ENCODE measurements at places on chromosomes 13 and 19.

- DNase-seq: no peak
These were observed 16.2 kb downstream of the LAIR2 start for GRCh38 chr19:54518844-54519243.

DNA sequence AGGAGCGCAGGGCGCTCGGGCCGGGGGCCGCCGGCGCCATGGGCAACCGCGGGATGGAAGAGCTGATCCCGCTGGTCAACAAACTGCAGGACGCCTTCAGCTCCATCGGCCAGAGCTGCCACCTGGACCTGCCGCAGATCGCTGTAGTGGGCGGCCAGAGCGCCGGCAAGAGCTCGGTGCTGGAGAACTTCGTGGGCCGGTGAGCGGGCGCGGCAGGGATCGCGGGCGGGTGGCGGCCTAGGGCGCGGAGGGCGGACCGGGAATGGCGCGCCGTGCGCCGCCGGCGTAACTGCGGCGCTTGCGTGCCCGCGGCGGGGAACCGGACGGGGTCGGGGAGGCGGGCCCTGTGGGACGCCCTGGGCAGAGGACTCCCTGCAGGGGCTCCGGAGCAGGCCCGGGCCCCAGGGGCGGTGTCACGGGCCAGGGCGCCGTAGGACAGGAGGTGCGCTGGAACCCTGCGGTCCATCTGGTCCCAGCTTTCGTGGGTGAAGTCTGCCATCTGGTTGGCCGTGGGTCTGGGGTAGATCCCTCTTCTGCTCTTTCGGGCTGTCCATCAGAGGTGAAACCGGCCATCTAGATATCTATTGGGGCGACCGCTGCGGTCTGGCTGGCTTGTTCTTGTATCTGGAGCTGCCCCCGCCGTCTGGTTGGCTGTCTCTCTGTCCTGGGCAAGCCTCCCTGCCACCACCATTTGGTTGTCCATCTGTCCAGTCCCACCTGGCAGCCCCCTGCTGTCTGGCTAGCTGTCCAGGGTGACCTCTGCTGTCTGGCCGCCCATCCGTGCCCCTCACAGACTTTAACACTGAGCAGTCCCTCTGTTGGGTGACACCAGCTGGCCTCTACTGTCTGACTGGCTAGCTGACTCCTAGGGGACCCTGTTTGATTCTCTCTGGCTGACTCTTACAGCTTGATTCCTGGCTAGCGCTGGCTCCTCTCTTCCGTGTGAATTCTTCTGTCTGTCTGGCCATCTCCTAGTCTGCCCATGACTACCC is 622 bp downstream of the DNM2 start:
- peak; percentile 47 for DNase-seq

DNA sequence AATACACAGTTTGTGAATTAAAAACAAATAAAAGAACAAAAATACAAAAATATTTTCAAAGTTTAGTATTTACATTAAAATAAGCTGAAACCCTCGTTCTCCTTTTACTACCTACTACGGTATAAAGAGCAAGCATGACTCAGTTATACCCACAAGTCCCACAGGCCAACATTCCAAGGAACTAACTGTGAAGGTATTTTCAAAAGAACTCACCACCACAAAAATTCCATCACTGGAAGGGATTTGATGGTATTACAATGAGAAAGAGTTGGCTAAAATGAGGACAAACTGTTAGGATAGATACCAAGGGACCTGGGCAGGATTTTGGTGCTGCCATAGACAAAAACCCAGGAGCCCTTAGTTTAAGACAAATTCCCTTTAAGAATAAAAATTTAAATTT is 122.7 kb downstream of the TBC1D4 start:
- no peak for DNase-seq

DNA sequence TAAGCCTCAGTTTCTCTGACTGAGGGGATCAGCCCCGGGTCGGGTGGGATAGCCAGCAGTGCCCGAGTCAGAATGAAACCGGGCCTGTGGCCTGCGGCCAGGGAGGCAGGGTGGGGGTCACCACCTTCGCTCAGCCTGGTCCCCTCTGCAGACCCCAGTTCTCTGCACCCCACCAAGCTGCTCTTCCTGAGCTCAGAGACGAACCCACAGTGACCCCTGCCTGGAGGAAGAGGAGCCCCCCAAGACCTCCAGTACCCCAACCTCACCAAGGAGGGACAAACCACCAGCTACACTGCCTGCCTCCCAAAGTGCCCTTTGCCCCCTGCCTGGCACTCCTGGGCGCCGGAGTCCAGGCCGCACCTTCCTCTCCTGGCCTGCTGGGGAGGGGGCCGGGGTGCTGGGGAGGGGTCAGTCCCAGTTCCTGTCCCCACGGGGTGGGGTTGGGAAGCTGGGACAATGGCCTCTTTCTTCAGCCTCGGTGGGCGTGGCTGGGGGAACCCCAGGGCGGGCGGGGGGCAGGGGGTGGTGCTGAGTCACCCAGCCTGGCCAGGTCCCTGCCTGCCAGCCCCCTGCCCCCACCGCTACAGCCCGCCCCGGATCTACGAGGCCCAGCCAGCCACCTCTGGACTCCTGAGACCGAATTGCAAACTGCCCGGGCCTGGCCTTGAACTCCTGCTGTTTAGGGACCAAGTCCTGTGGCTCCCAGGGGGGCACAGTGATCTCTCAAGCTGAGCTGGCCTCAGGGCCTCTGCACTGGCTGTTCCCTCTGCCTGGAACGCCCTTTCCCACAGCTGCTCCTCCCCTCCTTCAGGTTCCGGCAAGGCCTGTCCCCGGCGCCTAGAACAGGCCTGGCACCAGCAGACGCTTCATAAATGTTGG is 14.3 kb downstream of the ZBTB7A start:
- no peak for DNase-seq

DNA sequence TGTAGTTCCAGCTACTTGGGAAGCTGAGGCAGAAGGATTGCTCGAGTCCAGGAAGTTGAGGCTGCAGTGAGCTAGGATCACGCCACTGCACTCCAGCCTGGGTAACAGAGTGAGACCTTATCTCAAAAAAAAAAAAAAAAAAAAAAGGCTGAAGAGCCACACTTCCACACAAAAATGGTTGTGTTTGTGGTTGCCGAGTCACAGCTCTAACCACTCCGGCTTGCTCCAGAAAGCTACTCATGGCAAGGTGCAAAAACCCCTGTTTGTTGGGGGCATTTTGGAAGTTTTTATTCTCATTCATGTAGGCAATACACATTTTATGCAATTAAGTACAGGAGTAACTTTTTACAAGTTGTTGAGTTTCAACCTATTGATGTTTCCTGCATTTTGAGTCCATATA is 93.5 kb downstream of the INSR start:
- no peak for DNase-seq

DNA sequence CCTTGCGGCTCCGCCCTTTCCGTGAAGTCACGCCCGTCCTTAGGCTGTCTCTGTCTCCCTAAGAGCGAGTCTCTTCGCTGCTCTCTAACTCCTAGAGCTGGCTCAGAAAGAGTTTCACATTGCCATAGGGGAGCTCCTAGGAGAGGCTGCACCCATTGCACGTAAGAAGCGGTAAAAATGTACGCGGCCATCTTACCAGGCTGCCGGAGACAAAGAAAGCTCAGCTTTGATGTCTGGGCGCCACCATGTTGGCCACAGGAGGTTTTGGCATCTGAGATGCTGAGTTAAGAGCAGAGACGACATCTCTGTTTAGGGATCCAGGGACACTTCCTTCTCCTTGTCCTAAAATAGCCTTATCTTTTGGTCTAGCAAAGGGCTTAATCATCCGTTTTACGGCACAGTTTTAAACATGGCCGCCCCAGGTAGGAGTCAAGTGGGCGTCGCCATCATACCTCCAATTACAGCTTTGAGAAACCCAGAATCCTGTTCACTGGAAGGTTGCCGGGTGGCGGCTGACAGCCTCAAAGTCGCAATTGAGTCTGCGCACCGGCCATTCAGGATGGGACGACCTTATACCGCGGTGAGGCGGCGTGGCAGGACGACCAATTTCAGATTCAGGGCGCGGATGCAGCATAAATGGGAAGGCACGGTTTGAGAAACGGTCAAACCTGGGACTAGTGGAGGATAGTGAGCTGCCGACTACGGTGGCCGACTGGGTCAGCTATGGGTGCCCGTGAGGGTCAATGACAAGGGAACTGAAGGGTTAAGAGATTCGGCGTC is at the start of gene ZNF793:
Gene ZNF793 (plus strand): TSS at position 553 of the 780 bp plus-strand sequence. CDS start 16,501 bp downstream, outside the sequence.
- peak; percentile 77 for DNase-seq

GRCh38 chr13:49112782-49113525 is 107.2 kb upstream of the MLNR start:
- DNase-seq: no peak

DNA sequence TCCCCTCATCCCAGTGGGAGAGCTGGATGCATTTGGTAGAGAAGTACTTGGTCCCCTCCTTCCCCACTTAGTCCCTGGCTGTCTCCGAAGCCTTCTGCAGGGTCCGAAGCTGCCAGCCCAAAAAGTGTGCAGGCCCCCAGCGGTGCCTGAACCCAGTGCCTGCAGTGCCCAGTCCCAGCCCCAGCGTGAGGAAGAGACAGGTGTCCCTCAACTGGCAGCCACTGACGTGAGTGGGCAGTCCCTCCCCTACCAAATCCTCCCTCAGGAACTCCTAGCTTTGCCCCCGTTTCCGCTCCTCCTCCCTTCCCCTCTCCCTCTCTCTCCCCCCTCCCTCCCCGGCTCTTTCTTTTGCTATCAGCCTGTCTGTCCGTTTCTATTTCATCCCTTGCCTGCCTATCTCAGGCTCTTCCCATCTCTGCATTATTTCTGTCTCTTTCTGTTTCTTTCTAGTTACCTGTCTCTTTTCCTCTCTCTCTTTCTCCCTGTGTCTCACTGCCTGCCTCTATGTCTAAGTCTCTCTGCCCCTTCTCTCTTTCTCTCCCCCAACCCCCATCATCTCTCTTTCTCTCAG is 1.8 kb upstream of the LTBP4 start:
- DNase-seq: no peak

- DNase-seq: no peak
These were observed 72.8 kb upstream of the PCDH8 start for GRCh38 chr13:52921194-52921593.

DNA sequence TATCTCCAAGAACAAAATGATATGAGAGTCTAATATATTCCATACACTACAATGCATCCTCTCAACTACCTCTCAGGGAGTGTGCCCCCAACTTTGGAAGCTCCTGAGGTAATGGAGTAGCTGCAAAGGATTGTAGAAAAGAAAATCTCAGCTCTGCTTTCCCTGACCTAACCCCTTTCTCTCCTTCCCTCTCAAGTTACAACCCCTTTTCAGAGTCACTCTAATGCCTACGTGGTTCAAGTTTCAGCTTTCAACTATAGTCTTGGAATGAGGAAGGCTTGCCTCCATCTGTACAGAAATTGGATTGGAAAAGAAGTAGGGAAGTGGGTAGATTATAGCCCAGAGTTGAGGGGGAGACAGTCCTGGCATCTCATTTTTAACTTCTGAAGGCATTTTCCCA is 256.0 kb downstream of the PCDH9 start:
- DNase-seq: no peak

DNA sequence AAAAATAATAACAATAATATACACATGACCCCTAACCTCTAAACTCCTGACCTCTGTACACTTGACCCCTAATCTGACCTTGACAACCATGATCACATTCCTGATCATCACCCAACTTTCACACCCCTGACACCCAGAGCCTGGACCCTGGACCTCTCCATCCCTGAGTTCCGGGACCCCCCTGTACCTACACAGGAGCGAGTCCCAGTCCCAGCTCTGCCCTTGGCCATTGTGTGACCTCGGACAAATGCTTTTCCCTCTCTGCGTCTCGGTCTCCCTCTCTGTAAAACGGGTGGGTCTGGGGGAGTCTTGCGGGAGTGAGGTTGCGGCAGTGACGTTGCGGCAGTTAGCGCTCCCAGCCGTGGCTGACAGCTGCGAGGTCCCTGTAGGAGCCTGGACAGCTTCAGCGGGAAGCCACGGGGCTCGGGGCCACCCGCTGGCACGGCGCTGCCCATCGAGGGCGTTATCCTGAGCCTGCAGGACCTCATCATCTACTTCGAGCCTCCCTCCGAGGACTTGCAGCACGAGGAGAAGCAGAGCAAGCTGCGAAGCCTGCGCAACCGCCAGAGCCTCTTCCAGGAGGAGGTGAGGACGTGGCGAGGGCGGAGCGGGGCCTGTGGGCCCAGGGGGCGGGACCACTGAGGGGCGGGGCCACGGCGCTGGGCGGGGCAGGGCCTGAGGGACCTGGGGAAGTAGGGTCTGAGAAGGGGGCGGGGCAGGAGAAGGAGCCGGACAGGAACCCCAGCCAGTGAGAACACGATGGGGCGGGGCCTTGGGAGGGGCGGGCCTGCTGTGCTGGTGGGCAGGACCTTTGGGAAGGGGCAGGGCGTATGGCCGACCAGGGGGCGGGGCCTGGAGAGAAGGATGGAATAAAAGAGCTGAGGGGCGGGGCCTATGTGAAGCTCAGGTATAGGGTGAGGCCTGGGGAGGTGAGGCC is 19.2 kb downstream of the RYR1 start:
- no peak for DNase-seq

GRCh38 chr19:5016781-5017180 is 47.9 kb downstream of the KDM4B start:
- no peak for DNase-seq

DNA sequence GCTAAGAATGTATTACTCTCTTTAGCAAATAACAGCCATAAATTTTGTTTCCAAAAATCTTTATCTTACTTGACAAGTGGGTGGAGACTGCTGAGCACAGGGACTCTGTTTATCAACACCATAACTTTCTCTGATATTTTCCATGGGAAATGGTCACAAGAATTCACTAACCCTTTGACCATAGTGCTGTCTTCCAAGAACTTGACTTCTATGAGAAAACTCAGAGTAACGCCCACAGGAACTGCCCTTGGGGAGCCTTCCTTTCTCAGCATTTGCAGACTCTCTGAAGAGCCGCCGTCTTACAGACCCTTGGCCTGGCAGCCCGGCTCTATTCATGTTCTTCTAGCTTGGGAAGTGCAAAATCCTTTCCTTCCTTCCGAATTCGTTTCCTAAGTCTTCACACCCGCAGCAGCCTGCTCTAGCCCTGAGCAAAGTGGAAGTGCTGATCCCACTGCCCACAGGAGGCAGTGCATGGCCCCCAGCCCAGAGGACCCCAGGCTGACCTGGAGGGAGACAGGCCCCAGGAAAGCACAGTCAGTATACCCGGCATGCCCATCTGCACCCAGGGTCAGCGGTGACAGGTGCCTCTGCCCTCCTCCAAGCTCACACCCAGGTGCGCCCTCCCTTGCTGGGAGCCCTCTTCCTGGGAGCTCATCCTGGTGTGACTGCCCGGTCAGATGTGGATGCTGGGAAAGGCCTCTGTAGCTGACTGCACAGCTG is 10.2 kb downstream of the GAS6 start:
- DNase-seq: no peak
